ENCODE measurements at places on chromosomes 5 and 9.

DNA sequence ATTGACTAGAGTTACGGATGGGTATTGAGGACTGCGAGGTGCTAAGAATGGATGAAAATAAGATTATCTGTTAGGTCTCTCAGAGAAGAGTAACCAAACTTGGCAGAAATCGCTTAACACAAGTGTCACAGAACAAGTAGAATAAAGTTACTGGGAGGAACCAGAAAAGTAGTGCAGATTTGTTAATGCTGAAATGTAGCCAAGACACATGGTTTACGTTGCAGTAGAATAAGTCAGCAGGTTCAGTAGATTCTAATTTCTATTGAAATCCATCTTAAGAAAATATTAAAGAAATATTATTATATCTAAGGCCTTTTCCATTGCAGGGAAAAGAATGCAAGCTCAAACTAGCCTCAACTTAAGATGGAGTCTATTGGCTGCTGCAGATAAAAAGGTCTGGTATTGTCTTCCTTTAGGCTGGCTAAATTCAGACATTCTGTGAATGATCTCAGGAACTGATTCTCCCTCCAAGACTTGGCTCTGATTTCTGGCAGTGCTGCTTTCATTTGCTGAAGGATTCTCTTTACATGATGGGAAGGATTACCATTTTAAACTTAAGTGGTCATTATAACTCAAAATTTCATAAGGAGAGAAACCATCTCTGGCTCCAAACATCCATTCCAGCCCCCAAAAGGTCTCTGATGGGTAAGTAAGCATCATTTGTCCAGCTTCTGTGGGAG lies 314.9 kb downstream of the MARCHF11 start:
- no peak for DNase-seq

- no peak for DNase-seq
Measured at GRCh38 chr5:159002171-159002570, 97.5 kb downstream of the EBF1 start.

DNA sequence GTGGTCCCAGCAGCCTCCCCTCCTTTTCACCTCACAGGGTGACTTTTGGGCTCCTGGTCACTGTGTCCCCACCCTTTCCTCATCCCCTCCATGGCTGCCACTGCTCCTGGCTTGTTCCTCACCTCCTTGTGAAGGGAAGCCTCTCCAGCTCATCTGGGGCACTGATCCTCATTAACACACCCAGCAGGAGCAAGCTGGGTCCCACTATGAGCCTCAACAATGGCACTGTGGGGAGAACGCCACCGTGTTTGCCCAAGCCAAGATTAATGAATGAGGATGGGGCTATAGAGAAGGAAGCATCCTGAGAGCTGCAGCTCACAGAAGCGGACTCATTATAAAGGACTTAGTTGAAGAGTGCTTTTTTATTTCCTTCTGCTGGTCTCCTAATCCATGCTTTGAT lies 118.4 kb downstream of the MARCHF11 start:
- no peak for DNase-seq

- peak; percentile 4 for DNase-seq
Measured at GRCh38 chr5:112077180-112077579, 320.2 kb upstream of the NREP start.

DNA sequence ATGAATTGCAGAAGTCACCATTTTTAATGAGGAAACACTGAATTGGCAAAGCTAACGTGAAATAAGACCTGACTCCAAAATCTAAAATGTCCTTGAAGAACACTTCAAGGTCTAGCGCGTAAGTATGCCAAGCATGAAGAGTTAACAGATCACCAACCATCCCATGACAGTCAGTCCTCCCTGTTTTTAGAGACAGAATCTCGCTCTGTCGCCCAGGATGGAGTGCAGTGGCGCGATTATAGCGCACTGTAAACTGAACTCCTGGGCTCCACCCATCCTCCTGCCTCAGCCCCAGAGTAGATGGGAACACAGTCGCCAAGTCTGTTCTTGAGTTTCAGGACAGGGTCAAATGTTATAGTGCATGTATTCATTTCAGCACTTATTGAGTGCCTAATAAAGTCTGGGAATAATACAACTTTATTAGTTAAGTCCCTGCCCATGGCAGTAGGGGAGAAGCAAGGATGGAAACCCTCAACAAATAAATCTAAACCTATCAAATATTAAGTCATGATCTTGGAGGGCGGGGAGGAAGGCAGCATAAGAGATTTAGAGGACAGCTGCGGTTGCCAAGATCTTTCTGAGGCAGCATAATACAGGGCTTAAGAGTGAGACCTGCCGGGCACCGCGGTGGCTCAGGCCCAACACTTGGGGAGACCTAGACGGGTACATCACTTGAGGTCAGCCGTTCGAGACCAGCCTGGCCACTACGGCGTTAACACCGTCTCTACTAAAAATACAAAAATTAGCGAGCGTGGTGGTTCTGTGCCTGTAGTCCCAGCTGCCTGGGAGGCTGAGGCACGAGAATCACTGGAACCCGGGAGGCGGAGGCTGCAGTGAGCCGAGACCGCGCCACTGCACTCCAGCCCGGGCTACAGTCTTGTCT lies 1.1 kb downstream of the ATPSCKMT start:
- no peak for DNase-seq

DNA sequence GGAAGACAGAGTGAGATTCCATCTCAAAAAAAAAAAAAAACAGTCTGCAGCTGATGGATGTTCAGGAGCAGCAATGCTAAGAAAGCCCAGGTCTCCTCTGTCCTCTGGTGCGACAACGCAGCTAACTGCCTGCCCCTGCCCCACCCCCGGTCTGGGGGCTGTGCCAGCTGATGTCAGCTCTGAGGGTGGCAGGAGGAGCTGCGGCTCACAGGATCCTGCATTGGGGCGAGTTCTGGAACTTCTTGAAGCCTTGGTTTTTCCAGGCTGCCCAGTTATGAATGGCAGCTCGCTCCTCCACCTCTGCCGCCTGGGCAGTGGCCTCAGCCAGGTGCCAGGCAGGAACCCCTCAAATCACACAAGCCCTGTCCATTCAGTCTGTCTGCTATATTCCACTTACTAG lies 113.5 kb downstream of the ROR2 start:
- no peak for DNase-seq

DNA sequence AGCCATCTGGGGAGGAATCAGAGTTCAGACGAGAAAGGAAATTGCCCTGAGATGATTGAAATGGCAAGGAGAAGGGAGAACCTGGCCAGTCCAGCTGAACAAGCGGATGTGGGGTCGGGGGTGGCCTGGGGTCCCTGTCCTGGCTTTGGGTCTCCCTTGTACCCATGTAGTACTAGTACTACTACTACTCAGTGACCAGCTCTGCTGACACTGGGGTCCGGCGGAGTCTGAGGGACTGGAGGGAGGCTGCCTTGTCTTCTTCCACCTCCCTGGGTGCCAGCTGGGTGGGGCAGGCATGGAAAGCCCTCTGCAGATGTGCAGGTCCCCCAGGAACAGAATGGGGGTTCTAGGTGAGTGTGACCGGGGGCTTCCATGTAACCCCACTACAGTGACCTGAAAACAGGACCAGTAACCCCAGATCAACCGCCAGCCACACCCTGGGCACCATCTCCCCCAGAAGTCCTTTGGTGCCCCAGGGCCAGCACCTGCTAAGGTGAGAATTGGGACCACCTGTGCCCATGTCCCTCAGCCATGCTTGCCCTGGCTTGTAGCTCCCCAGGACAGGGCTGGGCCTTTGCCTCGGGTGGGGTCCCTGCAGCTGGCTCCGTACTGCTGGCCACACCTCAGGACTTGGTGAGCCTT lies 89.1 kb upstream of the COL5A1 start:
- DNase-seq, result no peak

DNA sequence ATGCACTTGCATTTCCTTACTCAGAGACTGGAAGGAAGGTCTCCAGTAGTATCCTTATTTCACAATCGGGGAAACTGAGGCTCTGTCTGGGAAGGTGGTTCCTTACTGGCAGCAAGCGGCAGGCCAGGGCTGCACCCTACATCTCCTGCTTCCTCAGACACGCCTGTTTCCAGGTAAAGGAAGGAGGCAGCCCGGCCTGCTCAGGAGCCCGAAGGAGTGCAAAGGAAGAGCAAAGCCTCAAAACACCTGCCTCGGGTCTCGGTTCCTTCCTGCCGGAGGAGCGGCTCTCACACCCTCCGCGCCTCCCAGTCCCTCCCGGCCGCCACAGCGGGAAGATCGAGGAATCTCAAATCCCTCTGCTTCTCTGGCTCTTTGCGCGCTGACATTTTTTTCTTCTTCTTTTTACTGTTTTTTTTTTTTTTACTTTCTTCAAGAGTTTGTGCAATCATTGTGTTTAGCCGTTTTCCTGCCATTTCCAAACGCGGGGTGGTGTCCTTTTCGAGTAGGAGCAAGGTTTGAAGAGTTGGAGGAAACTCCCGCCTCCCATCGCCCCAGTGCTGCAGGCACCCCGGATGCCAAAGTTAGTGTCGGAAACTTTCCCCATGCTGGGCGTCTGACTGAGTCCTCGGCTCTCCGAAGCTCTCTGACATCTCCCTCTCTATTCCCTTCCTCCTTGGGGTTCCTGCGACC lies 1.0 kb downstream of the GGTA1 start:
- DNase-seq, result no peak

DNA sequence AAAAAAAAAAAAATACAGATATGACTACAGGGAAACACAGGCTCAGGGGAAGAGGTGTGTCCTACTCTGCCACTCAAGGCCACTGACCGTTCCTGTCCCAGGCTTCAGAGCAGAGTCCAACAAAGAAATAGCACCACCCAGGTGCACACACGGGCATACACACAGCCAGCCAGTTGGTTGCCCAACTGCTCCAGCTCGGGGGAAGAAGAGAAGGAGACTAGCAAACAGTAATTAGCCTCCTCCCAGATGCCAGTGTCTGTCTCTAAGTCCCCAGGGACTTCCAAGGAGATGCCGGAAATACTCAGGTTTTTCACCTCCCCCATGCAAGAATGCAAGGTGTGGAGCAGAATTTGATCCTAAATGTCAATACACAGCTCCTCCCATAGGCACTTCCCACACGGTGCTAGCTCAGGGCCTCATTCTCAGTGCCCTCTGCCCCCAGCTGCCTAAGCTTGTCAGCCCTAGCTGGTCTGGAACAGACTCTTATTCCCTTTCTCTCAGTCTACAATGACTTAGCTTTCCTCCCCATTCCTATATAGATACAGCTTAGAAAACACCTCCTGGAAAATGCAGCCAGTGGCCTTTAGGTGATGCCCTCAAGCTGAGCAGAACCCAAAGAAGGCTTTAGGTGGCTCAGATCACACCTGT lies 1.7 kb downstream of the MYORG start:
- no peak for DNase-seq

Data from activated CD4-positive, alpha-beta T cell treated with anti-CD3 and anti-CD28 coated beads, Interleukin-2, Interleukin-6, amounts not matched to agents 100 ng/mL and 50 ng/mL, durations not matched to agents 16 hours and 8 hours (primary cell).